ENCODE measurements at places on chromosomes 4 and X. TPM values are rescaled to one million over a fixed set of nuclear protein-coding genes. Genes with fewer than 3 reads are reported as not detected.
A peak's percentile ranks its signal among the peaks of the same experiment; 100 is the strongest.

NKX6-1 gene
- 0.07 TPM for total RNA-seq

FAM53A gene
- total RNA-seq, result 1.8 TPM

CD40LG gene
- not detected for total RNA-seq

DOK7 gene
- not detected for total RNA-seq

RCHY1 gene
- 32.2 TPM for total RNA-seq

PABPC4L gene
- 1.9 TPM for total RNA-seq

ANXA10 gene
- not detected for total RNA-seq

BMPR1B gene
- 35.7 TPM for total RNA-seq

CFI gene
- 108 TPM for total RNA-seq

ADH1B gene
- total RNA-seq, result 141 TPM

DNA sequence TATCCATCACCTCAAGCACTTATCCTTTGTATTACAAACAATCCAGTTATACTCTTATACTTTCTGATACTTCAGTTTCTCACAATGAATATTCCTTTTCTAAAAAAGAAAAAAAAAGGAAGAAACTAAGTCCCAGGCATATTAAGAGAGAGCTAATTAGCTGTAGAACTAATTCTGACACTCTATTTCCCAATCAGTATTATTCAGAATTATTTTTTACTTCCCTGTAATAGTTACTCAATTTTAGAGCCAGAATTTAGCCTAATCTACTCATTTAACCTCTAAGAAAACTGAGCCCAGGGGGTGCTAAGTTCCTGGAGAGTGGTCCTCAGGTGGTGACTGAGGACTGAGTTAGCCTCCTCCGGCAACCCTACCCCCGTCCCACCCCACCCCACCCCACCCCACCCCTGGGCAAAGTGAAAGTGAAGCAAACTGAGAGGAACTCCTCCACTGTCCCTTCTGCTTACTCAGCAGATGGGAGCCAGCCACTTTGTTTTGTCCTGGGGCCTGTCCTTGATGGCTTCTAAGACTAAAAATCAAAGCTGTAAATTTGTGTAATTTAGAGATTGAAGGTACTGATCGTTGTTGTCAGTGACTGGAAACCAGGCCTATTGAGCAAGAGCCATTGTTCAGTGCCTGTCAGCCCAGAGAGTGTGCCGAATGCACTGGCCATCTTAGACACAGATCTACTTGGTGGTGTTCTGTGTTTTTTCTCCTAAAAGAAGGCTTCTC lies 162.1 kb downstream of the CBR4 start:
- no peak for DNase-seq
- H3K4me1 ChIP-seq, result peaks cover 15% of the 10 kb centered on the region
- peak overlapping the region; percentile 11 for H3K4me3 ChIP-seq
- H3K36me3 ChIP-seq, result no peaks in the 10 kb centered on the region

- peaks cover 2% of the 10 kb centered on the region for H3K4me1 ChIP-seq
- H3K36me3 ChIP-seq, result no peaks in the 10 kb centered on the region
- no peak overlapping the region for H3K27ac ChIP-seq
- H3K27me3 ChIP-seq, result no peaks in the 10 kb centered on the region
- DNase-seq, result peak; percentile 45
- H3K4me3 ChIP-seq, result no peak overlapping the region
Observed at GRCh38 chr4:6749340-6750171, 33.0 kb upstream of the KIAA0232 start.

DNA sequence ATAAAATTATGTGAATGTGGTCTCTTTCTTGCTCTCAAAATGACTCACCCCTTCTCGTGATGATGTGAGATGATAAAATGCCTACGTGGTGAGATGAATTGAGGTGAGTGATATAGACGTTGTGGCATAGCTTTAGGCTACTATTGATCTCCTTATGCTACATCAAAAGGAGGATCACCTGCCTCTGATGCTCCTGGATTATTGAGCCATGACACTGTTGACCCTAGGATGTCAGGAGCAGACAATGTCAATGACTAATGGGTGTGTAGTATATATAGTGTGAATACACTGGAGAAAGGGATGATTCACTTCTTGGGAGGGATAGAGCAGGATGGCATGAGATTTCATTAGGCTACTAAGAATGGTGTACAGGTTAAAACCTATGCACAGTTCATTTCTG lies 210.7 kb upstream of the PRPS2 start:
- no peaks in the 10 kb centered on the region for H3K36me3 ChIP-seq
- H3K4me1 ChIP-seq, result no peaks in the 10 kb centered on the region
- no peaks in the 10 kb centered on the region for H3K27me3 ChIP-seq
- DNase-seq, result no peak
- no peak overlapping the region for H3K4me3 ChIP-seq
- no peak overlapping the region for H3K27ac ChIP-seq

- DNase-seq, result no peak
- H3K27ac ChIP-seq, result no peak overlapping the region
- H3K4me3 ChIP-seq, result no peak overlapping the region
- no peaks in the 10 kb centered on the region for H3K4me1 ChIP-seq
- no peaks in the 10 kb centered on the region for H3K27me3 ChIP-seq
Observed at GRCh38 chr4:167774646-167775045, 317.7 kb upstream of the ANXA10 start.

GRCh38 chr4:137452799-137453198 lies 79.5 kb downstream of the PCDH18 start:
- no peaks in the 10 kb centered on the region for H3K27me3 ChIP-seq
- H3K4me3 ChIP-seq, result no peak overlapping the region
- no peak for DNase-seq
- no peaks in the 10 kb centered on the region for H3K36me3 ChIP-seq
- H3K27ac ChIP-seq, result no peak overlapping the region

- no peaks in the 10 kb centered on the region for H3K36me3 ChIP-seq
- no peaks in the 10 kb centered on the region for H3K4me1 ChIP-seq
- no peaks in the 10 kb centered on the region for H3K27me3 ChIP-seq
- no peak for DNase-seq
Observed at GRCh38 chr4:151031831-151032605, 16.9 kb upstream of the LRBA start.

DNA sequence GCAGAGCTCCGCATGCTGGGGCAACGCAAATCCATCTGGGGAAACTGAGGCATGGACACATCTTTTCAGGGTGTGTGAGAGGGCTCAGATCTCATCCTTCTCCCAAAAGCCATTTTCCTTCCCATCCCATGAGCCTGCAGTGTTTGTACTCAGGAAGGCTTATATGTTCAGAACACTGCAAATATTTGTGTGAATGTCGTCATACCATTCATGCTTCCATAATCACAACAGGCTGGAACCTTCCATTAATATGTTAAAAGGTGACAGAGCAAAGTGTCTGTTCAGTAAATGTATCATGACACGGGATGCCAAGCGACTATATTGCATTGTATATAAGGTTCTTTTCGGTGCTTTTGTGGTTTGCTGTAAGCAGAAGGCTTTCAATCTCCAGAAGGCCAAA lies 8.5 kb downstream of the TRIML1 start:
- no peaks in the 10 kb centered on the region for H3K4me1 ChIP-seq
- no peak for DNase-seq
- no peak overlapping the region for H3K27ac ChIP-seq
- H3K4me3 ChIP-seq, result no peak overlapping the region

DNA sequence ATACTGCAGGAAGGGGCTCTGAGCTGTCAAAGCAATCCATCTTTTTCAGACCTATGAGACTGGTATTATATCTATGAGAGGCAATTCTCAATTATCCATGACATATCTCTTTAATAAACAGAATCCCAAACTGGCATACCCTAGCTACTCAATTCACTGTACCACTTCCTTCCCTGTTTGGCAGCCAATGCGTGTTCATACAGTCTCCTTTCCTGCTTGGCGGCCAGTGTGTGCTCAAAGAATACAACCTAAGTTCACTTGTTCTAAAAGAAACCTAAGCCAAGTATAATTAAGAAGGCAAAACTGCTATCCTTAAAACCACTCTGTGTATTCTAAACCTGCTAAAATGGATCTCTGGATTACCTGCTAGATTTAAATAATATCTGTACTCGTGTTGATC lies 38.3 kb downstream of the ARHGEF9 start:
- no peak for DNase-seq
- peaks cover 6% of the 10 kb centered on the region for H3K4me1 ChIP-seq
- H3K27ac ChIP-seq, result no peak overlapping the region
- H3K27me3 ChIP-seq, result no peaks in the 10 kb centered on the region
- no peaks in the 10 kb centered on the region for H3K36me3 ChIP-seq

DNA sequence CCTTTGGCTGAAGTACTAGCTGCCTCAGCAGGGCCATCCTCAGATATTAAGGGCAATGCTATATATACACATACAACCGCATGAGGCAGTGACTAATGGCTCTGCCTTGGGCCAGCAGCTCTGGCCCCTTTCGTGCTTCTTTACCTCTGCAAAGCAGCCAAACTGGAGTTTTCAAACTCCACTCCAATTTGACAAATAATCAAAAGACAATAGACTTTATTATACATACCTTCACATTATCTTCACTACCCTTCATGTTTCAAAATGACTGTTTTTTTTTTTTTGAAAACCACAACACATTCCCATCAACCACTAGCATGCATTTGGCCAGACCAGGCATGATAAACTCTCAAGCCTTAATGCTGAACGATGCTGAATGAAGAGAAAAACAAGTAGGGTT lies 187.7 kb downstream of the ENOX2 start:
- H3K27me3 ChIP-seq, result no peaks in the 10 kb centered on the region
- H3K36me3 ChIP-seq, result no peaks in the 10 kb centered on the region
- H3K4me1 ChIP-seq, result peaks cover 1% of the 10 kb centered on the region
- DNase-seq, result no peak

- no peak overlapping the region for H3K27ac ChIP-seq
- no peaks in the 10 kb centered on the region for H3K36me3 ChIP-seq
- no peaks in the 10 kb centered on the region for H3K27me3 ChIP-seq
- H3K4me3 ChIP-seq, result no peak overlapping the region
- peak; percentile 25 for DNase-seq
Observed at GRCh38 chr4:168604496-168605373, 107.9 kb downstream of the PALLD start.

- no peaks in the 10 kb centered on the region for H3K36me3 ChIP-seq
- H3K4me3 ChIP-seq, result no peak overlapping the region
- DNase-seq, result peak; percentile 46
- H3K27ac ChIP-seq, result no peak overlapping the region
- no peaks in the 10 kb centered on the region for H3K27me3 ChIP-seq
Observed at GRCh38 chr4:83219344-83220331, 65.0 kb downstream of the COQ2 start.

DNA sequence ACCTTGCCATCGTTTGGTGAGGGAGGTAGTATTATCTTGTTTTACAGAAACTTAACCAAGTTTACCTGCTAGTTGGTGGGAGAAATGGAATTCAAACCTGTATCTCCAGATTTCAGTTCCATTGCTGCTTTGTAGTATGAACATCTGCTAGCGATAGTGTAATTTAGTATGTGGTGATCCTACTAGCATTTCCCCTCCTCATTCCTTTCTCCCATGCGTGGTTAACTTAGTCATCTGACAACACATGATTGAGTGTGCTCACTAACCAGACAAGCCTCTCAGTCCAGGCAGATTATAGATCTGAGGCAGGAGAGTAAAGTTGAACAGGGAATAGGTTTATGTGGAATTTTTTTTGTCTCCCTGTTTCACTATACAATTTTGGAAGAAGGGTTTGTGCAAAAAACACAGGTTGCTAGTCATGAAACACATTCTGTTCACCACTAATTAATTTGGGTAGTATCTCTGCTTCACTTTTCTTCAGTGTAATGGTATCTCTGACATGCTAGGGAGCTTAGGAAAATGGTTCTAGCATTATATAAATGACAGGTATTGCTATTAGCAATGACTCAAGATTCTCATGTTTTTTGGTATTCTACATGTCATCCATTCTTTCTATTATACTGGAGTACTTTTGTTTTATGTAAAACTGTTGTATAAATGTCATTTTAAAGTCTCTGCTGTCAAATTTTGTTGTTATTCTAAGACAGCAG lies 21.7 kb downstream of the RBPJ start:
- no peaks in the 10 kb centered on the region for H3K36me3 ChIP-seq
- DNase-seq, result no peak
- H3K27ac ChIP-seq, result no peak overlapping the region
- no peaks in the 10 kb centered on the region for H3K27me3 ChIP-seq
- H3K4me1 ChIP-seq, result peaks cover 17% of the 10 kb centered on the region

DNA sequence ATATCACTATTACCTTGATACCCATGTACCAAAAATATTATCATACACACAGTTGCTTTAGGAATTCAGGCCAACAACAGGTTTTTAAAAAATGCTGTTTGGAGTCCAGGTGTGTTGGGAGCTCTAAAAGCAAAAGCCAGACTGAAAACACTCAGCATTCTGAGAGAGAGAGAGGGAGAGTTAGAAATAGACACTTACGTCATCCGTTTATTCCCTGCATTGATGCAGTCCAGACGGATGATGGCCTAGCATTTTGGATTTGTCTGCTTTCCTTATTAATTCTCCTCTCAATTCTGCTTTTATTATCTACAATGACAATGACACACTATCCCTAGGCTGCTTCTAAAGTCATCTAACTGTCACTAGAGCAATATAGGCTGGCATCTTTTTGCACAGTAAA lies 358.3 kb upstream of the BOD1L1 start:
- no peaks in the 10 kb centered on the region for H3K36me3 ChIP-seq
- no peaks in the 10 kb centered on the region for H3K4me1 ChIP-seq
- no peak overlapping the region for H3K4me3 ChIP-seq
- H3K27ac ChIP-seq, result no peak overlapping the region

DNA sequence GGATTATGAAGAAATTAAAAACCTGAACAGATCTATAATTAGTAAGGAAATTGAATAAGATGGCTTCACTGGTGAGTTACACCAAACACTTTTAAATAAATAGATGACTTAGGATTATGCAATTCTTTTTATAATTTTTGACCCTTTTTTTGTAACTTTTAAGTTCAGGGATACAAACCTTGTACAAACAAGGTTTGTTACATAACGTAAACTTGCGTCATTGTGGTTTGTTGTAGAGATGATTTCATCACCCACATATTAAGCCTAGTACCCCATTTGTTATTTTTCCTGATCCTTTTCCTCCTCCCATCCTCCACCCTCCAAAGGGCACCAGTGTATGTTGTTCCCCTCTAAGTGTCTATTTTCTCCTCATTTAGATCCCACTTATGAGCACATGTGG lies 75.7 kb downstream of the CPEB2 start:
- no peak overlapping the region for H3K4me3 ChIP-seq
- DNase-seq, result no peak
- no peak overlapping the region for H3K27ac ChIP-seq
- no peaks in the 10 kb centered on the region for H3K4me1 ChIP-seq
- H3K27me3 ChIP-seq, result peaks cover 3% of the 10 kb centered on the region

DNA sequence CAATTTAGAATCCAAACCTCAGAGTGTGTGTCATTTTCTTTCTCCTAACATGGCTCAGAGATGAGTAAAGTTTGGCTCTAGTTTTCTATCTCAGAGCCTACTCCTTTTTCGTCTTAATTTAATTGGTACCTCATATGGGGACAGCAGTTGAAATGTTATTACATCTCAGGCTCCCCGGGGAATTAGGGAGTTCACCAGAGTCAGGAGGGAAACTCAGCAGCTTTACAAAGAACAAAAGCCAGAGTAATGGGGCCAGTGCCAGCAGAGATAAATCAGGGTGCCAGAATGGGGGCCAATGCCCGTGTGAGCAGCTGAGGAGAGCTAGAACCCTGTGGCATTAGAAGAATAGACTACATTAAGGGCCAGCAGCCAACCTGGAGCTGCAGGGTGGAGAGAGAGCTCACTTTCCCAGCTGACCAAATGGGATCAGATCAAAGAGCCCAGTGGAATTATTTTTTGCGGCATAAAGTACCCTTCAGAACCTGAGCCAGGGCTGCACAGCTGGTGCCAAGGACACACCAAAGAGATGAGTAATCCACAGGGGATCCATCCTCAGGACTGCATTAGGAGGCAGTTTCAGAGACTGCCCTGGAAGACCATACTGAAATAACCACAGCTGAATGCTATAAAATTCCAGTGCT lies 207.1 kb upstream of the DKK2 start:
- H3K27ac ChIP-seq, result no peak overlapping the region
- DNase-seq, result no peak
- no peak overlapping the region for H3K4me3 ChIP-seq
- no peaks in the 10 kb centered on the region for H3K27me3 ChIP-seq
- no peaks in the 10 kb centered on the region for H3K4me1 ChIP-seq
- H3K36me3 ChIP-seq, result no peaks in the 10 kb centered on the region
